ENCODE measurements at places on chromosomes 7 and 10. TPM values are rescaled to one million over a fixed set of nuclear protein-coding genes. Genes with fewer than 3 reads are reported as not detected.

- H3K36me3 ChIP-seq, result no peaks in the 10 kb centered on the region
- H3K4me3 ChIP-seq, result no peak overlapping the region
- no peak overlapping the region for H3K27ac ChIP-seq
- H3K27me3 ChIP-seq, result peaks cover 1% of the 10 kb centered on the region
Observed at GRCh38 chr10:44035474-44036197, 349.3 kb downstream of the CXCL12 start.

Gene SEMA3A
- 8.5 TPM for total RNA-seq

Gene GRM3
- total RNA-seq, result not detected

- H3K36me3 ChIP-seq, result no peaks in the 10 kb centered on the region
- peaks cover 12% of the 10 kb centered on the region for H3K4me1 ChIP-seq
- H3K27ac ChIP-seq, result no peak overlapping the region
- no peaks in the 10 kb centered on the region for H3K27me3 ChIP-seq
- DNase-seq, result no peak
Observed at GRCh38 chr10:51244748-51245490, 170.6 kb downstream of the PRKG1 start.

- no peak overlapping the region for H3K27ac ChIP-seq
- no peak for DNase-seq
- H3K27me3 ChIP-seq, result peaks cover 1% of the 10 kb centered on the region
- H3K4me3 ChIP-seq, result no peak overlapping the region
- peaks cover 3% of the 10 kb centered on the region for H3K4me1 ChIP-seq
Observed at GRCh38 chr7:96179837-96180236, 142.1 kb downstream of the SLC25A13 start.

DNA sequence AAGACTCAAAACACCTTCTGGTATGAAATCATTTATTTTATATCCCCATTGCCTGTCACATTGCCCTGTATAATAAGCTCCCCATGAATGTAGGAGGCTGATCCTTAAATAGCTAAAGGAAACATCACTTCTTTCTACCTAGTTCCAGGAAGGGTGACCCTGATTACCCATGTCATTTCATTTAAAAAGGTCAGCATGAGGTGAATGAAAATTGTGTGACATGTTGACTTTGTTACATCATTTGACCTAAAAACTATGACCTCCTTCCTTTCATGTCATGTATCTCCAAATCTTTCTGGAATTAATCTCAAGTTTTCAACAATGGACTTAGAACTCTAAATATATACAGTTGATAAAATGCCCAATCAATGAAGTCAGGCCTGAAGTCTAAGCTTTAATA lies 161.5 kb downstream of the AHR start:
- DNase-seq, result no peak
- H3K4me1 ChIP-seq, result peaks cover 3% of the 10 kb centered on the region

Gene STEAP2
- total RNA-seq, result 0.49 TPM

Gene AKR1B15
- not detected for total RNA-seq

DNA sequence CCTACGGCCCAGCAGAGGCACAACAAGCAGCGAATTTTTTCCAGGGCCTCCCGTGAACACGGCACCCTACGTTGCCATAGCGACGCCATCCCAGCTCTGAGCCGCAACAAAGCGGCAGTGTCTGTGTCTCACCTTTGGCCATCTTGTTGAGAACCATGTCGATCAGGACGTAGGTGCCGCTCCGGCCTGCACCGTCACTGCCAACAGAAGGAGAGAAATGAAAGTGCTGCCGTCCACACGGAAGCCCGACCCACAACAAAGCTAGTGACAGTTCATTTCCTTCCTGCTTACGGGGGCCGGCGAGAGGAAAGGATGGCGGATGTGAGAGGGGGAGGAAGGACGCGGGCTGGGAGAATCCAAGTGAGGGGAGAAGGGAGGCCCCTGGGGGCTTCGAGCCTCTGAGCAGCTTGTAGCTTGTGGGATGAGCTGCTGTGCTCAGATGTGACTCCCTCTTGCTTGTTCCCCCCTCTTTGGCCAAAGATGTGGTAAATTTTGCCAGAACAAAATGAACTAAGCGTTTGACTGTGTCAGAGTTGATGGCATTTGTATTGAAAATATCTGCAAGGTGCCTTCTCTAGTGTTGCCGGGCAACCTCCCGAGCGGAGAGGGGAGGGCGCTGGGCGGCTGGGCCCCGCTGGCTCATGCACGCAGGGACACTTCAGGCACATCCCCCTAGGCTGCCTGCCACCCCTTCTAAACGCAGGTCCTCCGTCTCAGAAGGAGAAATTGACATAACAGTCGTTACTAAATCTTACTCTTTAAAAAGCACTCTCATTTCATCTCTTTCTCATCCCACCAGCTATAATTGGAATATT lies 232.2 kb downstream of the DNAJB6 start:
- no peak overlapping the region for H3K4me3 ChIP-seq
- H3K27ac ChIP-seq, result no peak overlapping the region
- no peak for DNase-seq
- H3K4me1 ChIP-seq, result no peaks in the 10 kb centered on the region

DNA sequence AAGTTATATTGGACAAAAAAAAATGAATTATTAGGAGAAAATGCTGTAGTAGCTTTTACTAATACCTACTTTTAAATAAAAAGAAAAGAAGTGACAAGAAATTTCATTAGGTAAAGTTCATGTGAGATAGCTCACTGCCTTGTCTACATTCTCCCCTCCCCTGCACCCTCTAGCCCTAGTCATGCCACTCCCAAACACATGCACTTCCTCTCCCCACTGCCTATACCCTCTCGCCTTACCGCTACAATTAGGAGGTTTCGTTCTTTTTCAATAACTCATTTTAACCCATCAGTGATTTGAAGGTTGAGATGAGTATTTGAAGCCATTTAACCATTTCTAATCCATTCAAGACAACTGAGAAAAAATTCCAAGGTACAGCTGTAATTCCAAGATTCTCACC lies 75.3 kb downstream of the HIBADH start:
- no peak for DNase-seq
- H3K36me3 ChIP-seq, result no peaks in the 10 kb centered on the region
- H3K27me3 ChIP-seq, result no peaks in the 10 kb centered on the region
- H3K4me3 ChIP-seq, result no peak overlapping the region
- H3K27ac ChIP-seq, result no peak overlapping the region

GRCh38 chr7:121301446-121302213 lies 27.2 kb upstream of the WNT16 start:
- H3K27ac ChIP-seq, result no peak overlapping the region
- no peaks in the 10 kb centered on the region for H3K27me3 ChIP-seq
- H3K4me3 ChIP-seq, result no peak overlapping the region
- peaks cover 3% of the 10 kb centered on the region for H3K4me1 ChIP-seq
- DNase-seq, result no peak

- peaks cover 16% of the 10 kb centered on the region for H3K4me1 ChIP-seq
- no peak for DNase-seq
- H3K36me3 ChIP-seq, result no peaks in the 10 kb centered on the region
- no peak overlapping the region for H3K27ac ChIP-seq
- H3K27me3 ChIP-seq, result no peaks in the 10 kb centered on the region
Observed at GRCh38 chr10:60314069-60314940, 75.4 kb downstream of the ANK3 start.

- no peaks in the 10 kb centered on the region for H3K4me1 ChIP-seq
- H3K27me3 ChIP-seq, result peaks cover 2% of the 10 kb centered on the region
- no peaks in the 10 kb centered on the region for H3K36me3 ChIP-seq
Observed at GRCh38 chr10:129883626-129884397, 80.3 kb downstream of the EBF3 start.

GRCh38 chr7:49247759-49248158 lies 323.4 kb downstream of the CDC14C start:
- no peak overlapping the region for H3K4me3 ChIP-seq
- no peaks in the 10 kb centered on the region for H3K4me1 ChIP-seq
- H3K27me3 ChIP-seq, result no peaks in the 10 kb centered on the region
- DNase-seq, result no peak

Gene NEUROG3
- not detected for total RNA-seq

DNA sequence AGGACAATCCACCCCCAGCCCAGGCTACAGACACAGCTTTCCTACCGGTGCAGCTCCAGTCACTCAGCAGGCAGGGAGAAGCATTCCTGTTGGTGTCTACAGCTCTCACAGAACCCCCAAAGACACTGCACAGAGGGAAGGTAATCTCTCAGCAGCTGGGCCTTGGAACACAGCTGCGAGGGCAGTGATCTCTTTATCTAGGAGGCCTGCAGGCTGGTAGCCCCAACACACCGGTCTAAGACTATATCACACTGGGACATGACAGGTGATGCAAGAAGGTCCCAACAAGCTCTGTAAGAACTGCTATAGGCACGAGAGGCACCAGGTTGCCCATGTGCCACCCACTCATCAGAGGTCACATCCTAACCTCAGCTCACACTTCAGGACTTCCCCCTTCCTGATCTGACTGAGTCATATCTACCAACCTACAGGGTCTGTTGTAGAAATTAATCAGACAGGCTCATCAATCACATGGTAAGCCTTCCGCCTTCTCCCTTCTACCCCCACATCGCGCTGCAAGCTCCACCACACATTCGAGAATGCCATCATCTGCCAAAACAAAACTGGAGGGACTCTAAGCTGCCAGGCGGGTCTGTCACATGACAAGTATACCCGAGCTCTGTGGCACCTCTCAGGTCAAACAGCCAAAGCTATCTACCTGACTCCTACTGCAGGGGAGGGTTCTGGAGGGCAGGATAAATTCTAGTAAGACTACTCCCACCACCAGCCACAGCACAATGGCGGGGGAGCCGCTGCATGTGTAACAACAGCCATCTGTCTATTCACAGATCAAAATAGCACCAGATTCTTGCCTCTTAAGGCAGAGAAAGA lies 26.1 kb downstream of the FAM53B start:
- H3K36me3 ChIP-seq, result no peaks in the 10 kb centered on the region
- H3K4me1 ChIP-seq, result peaks cover 49% of the 10 kb centered on the region
- H3K27ac ChIP-seq, result no peak overlapping the region
- peaks cover 3% of the 10 kb centered on the region for H3K27me3 ChIP-seq
- no peak for DNase-seq
- H3K4me3 ChIP-seq, result peak overlapping the region; percentile 8

GRCh38 chr7:23475576-23475839 lies 5.2 kb upstream of the IGF2BP3 start:
- H3K36me3 ChIP-seq, result peaks cover 5% of the 10 kb centered on the region
- H3K27me3 ChIP-seq, result peaks cover 16% of the 10 kb centered on the region
- peak overlapping the region; percentile 84 for H3K27ac ChIP-seq
- H3K4me1 ChIP-seq, result peaks cover 24% of the 10 kb centered on the region
- peak overlapping the region; percentile 97 for H3K4me3 ChIP-seq

DNA sequence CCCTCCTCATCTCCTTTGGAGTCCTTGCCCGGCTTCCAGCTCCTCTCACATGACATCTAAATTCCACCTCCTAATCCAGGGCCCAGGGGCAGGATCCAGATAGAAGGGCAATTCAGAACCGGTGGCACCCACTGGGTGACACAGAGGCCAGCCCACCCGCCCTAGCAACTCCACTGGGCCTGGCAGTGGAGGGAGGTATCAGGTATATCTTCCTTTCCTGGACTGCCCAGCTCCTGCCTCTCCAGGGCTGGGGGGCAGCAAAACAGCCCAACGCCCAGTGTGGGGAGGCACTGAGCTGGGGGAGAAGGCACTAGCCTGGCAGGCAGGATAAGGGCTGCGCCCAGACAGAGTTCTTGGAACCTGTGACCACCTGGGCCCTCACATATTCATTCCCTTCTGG lies 10.4 kb upstream of the TRIM8 start:
- H3K36me3 ChIP-seq, result peaks cover 20% of the 10 kb centered on the region
- H3K4me1 ChIP-seq, result peaks cover 64% of the 10 kb centered on the region
- no peak for DNase-seq
- peak overlapping the region; percentile 80 for H3K27ac ChIP-seq
- peaks cover 8% of the 10 kb centered on the region for H3K27me3 ChIP-seq

All from endothelial cell (in vitro differentiated cells).